ENCODE measurements at places on chromosomes 1 and 21.

GRCh38 chr21:23939369-23940065 is 1667.8 kb downstream of the MRPL39 start:
- DNase-seq, result no peak

- DNase-seq, result no peak
Observed at GRCh38 chr1:115166531-115167091, 77.3 kb upstream of the TSPAN2 start.

DNA sequence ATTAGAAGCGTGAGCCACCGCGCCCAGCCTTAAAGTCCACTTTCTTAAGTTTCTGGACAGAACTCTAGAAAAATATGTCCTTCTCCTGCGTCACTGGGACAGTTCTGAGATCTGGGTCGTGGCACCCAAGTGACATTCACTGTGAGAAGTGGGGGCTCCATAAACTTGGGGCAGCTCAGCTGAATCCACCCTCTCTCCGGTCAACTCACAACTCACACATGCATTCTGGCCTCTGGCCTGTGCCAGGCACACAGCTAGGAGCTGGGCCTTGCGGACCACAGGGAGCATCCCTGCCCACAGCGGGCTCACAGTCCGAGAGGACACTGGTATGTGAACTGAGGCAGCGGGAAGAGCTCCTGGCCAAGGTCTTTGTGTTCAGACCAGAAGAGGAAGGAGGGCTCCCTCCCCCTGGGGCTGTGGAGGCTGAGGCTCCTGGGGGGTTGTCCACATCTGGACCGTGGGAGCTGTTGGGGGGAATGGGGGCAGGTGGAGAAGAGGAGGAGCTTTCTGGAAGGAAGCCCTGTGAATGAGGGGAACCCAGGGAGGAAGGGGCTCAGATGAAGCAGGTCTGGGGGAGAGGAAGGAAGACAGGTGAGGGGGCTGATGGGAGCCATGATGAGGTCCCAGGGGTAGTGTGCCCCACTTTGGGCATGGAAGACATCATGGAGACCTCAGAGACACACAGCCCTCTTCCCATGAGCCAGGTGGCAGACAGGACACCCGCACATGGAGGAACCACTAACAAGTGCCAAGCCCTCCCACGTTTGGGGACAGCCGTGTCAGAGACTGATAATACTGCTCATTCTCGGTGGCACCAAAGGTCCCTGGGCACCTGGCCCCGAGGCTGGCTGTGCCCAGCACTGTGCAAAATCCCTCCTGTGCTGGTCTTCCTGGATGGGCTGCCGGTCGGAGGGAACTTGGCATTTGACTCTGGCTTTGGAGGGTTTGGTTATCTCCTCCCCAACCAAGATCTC is 191.0 kb upstream of the VAMP3 start:
- no peak for DNase-seq

DNA sequence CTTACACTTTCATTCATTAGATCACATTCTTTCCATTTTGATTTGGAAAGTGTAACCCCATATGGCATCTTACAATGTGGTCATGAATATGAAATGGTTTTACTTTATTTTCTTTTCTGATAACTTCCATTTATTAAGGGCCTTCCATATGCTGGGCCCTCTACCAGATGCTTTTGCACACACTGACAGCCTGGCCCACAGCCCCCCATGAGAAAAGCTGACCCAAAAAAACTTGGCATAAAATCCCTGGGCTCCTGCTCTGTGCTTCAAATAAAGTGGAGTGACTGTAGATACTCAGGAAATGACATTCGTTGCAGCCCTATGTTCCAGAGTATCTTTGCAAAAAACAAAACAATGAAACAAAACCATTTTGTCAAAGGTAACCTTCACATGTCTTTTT is 48.8 kb downstream of the PRDX6 start:
- no peak for DNase-seq

GRCh38 chr1:240999826-241000225 is 357.2 kb downstream of the RGS7 start:
- DNase-seq, result no peak

GRCh38 chr1:200380589-200381021 is 29.2 kb downstream of the ZNF281 start:
- no peak for DNase-seq

DNA sequence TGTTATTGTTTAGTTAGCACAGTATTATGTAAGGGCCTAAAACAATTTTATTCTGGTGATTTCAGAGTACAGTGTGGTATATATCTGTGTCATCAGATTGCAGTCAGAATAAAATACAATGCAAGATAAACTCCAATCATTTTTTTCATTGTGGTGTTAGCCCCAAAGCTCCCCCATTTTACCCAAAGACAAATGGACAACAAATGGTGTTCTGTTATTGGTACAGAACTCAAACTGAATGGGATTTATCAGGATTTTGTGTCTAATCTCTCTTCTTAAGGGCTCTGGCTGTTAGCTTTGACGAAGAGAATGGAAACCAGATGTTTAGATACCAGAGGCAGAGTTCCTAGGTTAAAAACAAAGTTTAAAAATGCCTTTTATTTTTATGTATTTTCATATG is 163.1 kb upstream of the USP25 start:
- no peak for DNase-seq

DNA sequence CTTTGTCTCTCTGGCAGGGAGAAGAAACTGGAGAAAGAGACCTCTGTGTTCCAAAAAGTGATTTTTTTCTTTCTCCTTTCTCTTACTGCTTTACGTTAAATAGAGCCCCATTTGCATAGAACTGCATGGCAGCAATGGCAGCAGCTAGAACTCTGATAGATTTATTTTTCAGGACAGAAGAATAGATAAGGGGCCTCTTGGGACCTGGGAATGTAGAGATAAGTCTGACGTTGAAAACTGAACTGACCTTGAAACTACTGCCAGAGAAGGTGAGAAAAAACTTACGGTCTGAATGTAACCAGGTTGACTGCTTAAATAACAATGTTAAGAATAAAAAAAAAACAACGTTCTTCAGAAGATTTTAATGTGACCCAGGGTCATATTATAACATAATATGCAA is 25.4 kb upstream of the B3GALT5 start:
- no peak for DNase-seq

DNA sequence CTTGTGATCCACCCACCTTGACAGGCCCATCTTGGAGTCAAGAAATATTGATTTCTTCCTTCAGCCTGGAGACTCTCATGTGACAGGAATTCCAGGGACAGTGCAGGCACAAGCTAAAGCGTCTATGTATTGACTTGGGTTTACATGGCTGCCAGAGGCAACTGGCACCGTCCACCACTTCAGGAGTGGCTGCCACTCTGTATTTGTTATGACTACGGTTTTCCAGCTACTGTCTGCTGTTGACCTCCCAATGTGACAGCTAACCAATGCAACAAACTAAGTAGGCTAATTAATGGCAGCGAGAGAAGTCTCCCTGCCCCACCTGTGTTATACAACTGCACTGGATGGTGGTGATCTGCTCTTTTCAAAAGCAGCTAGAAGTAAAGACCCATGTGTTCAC is 56.9 kb downstream of the CD58 start:
- no peak for DNase-seq

GRCh38 chr21:45590726-45591618 is 48.7 kb upstream of the SLC19A1 start:
- DNase-seq, result no peak

DNA sequence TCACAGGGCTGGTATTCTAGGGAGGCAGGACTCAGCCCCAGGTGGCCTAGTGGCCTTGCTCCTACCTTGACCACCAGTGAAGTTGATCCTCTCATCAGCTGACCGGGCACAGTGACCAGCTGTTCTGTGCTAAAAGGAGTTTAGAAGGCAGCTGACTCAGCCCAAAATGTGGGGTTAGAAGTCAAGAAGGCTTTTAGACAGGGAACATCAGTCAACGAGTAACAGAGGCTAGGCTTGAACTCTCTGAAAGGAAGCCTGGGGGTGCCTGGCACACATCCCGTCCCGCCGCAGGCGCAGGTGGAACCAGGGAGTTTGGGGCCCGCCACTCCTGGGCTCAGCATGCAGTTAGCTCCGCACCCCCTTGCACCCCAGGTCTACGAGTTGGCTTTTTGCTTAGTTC is 114.9 kb upstream of the SLC45A1 start:
- DNase-seq, result no peak

GRCh38 chr1:64561993-64562392 is 92.1 kb downstream of the CACHD1 start:
- no peak for DNase-seq

GRCh38 chr1:217261636-217262035 is 369.3 kb downstream of the GPATCH2 start:
- DNase-seq, result no peak

DNA sequence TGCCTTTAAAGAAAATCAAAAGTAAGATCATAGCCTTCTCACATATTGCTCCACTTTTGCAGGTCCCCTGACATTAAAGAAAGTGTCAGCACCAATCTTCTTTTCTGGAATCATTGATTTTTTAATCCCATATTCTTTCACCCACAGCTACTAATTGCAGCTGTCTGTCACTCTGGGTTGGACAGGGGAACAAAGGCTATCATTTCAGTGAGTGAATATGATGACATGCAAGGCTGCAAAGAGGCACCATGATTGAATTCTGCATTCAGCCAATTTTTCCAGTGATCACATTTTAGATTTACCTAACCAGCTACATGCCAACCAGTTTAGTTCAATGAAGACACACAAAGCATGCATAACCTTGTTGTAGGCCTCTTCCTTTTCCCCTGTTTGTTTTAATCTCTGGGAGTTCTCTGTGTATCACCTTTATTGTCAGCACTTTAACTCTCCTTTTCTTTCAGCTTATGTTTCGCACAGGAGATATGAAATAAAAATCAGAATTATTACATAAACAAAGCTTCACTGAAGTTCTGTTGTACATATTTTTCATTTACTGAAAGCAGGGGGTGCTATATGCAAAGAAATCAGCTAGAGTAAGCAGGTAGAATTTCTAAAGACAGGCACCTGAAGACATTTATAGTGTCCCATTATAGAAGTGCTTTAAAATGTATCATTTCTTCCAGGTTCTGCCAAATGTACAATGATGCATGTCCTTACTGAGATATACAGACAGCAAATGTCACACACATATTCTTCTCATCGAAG is 584.8 kb downstream of the PLA2G4A start:
- DNase-seq, result no peak

DNA sequence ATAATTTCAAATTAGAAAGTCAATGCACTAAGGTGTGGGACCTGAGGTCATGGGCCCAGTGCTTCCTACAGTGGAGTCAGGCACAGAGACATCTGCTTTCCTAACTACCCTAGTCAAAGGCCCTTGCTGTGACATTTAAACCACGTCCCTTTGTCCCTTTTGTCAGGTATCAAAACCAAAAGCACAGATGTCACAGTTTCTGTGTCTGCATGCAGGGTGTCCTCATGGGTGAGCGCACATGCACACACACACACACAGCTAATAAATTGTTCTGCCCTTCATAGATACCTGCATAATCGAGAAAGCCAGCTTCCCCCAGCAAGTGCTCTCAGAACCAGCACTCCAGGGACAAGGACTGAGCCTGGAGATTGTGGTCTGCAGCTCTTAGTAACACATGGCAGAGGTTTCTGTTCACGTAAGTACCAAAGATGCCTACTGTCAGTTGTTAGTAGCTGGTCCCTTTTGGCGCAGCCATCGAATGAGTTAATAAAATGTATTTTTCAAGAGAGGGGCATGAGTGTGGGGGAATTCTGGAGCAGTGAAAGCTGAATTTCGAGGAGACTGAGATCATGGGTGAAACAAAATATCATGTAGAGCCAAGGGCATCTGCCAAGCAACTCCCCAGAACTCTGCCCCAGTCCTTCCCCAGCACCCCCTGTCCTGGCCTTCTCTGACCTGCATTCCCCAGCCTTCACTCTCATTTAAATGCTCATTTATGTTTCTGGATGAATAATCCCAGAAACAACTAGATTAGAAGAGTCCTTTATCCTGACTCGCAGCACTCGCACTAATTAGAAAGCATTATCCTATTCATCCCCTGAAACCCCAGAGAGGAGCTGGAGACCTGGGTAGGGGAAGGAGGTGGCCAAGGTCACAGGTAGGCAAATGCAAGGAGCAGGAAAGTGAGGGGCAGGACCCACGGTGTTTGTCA is 25.5 kb downstream of the TNR start:
- DNase-seq, result no peak

- DNase-seq, result no peak
Observed at GRCh38 chr1:48670234-48671020, 106.3 kb downstream of the BEND5 start.

GRCh38 chr1:241939798-241940197 is 17.8 kb upstream of the BECN2 start:
- no peak for DNase-seq

DNA sequence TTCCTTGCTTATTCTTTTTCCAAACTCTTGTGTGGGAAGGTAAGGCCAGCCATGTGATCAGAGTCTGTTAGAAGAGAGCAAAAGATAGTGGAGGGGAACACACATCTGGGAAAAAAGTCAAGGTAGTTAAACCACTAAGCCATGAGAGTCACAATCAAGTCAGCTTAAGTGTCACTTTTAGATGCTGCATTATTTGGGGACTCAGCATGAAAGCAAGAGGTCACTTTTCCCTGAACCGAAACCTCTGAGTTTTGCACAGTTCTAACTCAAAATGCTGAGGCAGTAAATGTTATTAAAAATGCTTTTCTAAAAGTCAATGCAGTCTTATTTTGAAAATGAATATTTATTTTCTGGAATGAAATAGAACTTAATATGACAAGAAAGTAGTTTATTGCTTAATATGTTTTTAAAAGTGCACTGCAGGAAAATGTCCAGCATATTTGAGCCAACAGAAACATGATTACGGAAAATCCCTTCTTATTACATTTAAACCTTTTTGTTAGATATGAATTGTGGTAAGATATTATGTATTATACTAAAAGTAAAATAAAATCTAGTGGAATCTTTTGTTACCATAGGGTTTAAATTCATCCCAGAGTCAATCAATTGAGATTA is 69.3 kb downstream of the RBM11 start:
- no peak for DNase-seq

DNA sequence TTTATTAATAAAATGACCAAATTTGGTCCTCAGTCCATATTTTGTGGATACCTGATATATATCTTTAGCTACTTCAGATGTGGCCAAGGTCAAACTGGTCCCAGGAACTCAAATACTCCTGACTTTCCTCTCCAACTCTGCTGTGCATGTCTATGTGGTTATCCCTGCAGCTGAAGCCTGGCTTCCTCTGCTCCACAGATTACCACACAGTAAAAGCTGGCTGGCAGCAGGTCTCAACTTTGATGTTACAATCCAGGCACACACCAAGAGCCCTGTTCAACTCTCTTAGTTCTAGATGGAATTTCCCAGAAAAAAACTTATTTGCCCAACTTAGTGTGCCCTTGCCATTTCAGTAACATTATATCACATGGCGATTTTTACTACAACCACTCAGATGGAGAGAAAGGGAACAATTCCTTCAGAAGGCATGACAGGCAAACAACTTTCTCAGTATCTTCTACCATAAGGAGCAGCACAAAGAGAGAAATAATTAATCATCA is 479.5 kb downstream of the PLPP3 start:
- no peak for DNase-seq

- no peak for DNase-seq
Observed at GRCh38 chr1:208747979-208748378, 503.8 kb upstream of the PLXNA2 start.

Data from GM04504 (cell line).